ENCODE measurements at places on chromosomes 11 and 22. TPM values are rescaled to one million over a fixed set of nuclear protein-coding genes. Genes with fewer than 3 reads are reported as not detected.

The HIRA gene
- polyA plus RNA-seq: 1.4 TPM

The POLDIP3 gene
- 5.4 TPM for polyA plus RNA-seq

The EIF4ENIF1 gene
- polyA plus RNA-seq: 12.3 TPM

The DDTL gene
- 2.6 TPM for polyA plus RNA-seq

The CABP4 gene
- polyA plus RNA-seq: 0.52 TPM

The PVALB gene
- polyA plus RNA-seq: 21,664 TPM

The TRIM29 gene
- polyA plus RNA-seq: not detected

The SLC1A2 gene
- polyA plus RNA-seq: 45.5 TPM

The C11orf86 gene
- not detected for polyA plus RNA-seq

The SH3BP1 gene
- 0.77 TPM for polyA plus RNA-seq

The FBLN1 gene
- 0.56 TPM for polyA plus RNA-seq

The LRRC74B gene
- not detected for polyA plus RNA-seq

The DGKZ gene
- polyA plus RNA-seq: 14.5 TPM

The DBX1 gene
- polyA plus RNA-seq: not detected

The GGT5 gene
- not detected for polyA plus RNA-seq

The MMP3 gene
- polyA plus RNA-seq: not detected

Measured in Purkinje cell (primary cell).